CD4-positive, alpha-beta T cell treated with Interleukin-17A for 4 hours (primary cell): ENCODE measurements at places on chromosomes 11 and 22.

- no peak for DNase-seq
These were observed 13.8 kb upstream of the SPDYC start for GRCh38 chr11:65156256-65156655.

GRCh38 chr11:127632546-127632945 is 632.0 kb upstream of the KIRREL3 start:
- DNase-seq = no peak

DNA sequence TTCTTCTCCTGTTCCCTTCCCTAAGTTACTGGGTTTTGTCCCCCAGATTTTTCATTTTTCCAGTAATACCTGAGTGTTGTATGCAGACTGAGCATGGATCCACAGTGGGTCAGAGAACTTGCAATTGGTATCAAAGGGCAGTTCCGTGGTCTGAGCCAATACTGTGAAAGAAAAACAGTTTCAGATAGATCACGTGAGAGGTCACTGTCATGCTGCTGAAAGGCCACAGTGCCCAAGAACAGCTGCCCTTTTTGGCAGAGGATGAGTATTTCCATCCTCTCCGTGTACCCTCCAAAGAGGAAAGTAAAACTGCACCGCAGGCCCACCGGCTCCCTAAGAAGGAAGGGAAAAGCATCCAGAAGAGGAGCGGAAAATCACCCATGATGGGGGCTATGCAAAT is 73.0 kb upstream of the TBCEL start:
- no peak for DNase-seq

DNA sequence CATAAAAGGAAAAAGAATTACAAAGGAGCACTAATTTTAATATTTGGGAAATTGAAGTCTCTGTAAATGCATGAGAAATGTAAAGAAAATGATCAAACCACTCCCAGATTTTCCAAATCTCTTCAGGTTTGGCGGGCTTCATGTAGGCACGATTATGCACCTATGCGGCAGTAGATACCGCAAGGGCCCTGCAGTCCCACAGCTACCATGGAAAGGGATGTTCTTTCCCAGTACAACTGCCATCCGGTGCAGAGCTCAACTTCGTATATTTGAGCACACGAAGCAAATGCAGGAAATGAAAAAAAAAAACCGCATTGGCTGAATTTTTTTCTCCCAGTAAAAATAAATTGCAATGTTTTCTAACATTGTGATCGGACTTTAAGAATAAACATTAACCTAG is 1.4 kb downstream of the SLC17A6 start:
- no peak for DNase-seq

GRCh38 chr11:47148903-47149531 is 27.7 kb downstream of the ARFGAP2 start:
- no peak for DNase-seq

GRCh38 chr11:65661599-65662246 is 993 bp downstream of the RELA start:
- no peak for DNase-seq

DNA sequence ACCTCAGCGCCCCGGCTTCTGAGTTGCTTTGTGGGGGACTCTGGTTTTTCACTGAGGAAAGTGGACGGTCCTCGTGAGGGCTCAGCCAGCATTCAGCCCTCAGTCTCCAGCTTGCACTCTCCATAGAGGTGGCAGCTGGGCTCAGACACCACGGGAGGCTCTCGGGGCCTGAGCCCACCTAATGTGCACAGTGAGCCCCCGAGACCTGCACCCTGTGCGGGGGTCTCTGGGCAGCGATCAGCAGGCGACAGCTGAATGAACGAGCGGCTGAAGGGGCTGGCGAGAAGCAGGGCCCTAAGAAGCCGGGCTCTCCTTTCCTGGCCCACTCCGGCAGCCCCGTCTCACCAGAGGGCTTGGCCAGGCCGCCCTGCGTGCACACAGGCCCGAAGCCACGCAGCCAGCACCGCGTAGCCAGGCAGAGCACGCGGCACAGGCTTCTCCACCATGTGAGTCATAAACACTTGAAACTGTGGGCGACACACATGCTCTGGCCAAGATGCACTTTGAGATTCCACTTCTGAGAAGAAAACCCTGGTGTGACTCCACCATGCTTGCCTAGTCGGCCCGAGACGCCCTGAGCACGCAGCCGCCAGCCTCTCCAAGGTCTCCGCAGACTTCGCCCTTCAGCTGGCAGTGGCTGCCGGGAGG is 28.0 kb downstream of the TOLLIP start:
- no peak for DNase-seq

GRCh38 chr11:16434036-16434435 is 77.7 kb upstream of the SOX6 start:
- DNase-seq = no peak

- peak; percentile 66 for DNase-seq
These were observed 1.3 kb upstream of the PATZ1 start for GRCh38 chr22:31347251-31348008.

GRCh38 chr22:29032584-29032983 is 29.0 kb downstream of the C22orf31 start:
- DNase-seq = no peak

- no peak for DNase-seq
These were observed 26.9 kb upstream of the TXNRD2 start for GRCh38 chr22:19968450-19968891.

GRCh38 chr22:45310977-45311531 is 1.3 kb downstream of the FAM118A start:
- DNase-seq = no peak

DNA sequence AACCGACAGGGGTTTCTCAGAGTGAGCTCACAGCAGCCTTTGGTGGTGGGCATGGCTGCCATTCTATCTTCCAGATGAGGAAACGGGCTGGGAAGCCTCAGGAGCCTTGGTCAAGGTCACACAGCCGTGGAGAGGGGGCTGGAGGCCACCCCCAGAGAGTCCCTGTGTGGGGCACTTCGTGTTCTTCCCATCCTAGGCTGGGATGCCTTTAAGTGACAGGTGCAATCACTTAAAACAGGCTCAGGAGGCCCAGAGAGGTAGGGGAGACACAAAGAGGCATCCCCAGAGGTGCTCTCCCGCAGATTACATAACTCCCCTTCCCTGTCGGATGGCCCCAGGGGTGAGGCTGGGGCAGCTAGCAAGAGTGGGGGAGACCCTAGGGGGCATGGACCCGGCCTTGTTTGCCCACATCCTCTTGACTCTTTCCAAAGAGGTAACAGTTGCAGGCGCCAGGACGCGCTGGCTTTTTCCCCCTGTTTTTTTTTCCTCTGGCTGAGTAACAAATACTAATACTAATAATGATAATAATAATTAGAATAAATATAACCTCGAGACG is 17.5 kb upstream of the SHISAL1 start:
- DNase-seq = no peak

DNA sequence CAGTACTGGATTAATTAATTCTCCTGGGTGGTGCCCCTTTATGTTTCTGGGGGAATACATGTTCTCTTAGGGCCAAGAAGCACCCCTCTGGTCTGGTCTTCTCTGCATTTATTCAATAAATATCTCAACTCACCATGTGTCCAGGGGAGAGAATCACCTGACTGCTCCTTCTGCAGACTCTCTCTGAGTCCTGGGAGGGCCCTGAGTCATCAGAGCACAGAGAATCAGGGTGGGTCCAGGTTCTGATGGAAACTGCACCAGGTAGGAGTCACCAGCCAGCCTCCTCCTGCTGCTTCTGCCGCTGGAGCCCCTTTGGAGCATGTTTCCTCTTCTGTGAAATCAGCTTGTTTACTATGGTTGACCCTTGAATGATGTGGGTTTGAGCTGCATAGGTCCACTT is 107.7 kb upstream of the PLET1 start:
- no peak for DNase-seq

- peak; percentile 45 for DNase-seq
These were observed 494 bp downstream of the ZDHHC5 start for GRCh38 chr11:57668434-57668782.

DNA sequence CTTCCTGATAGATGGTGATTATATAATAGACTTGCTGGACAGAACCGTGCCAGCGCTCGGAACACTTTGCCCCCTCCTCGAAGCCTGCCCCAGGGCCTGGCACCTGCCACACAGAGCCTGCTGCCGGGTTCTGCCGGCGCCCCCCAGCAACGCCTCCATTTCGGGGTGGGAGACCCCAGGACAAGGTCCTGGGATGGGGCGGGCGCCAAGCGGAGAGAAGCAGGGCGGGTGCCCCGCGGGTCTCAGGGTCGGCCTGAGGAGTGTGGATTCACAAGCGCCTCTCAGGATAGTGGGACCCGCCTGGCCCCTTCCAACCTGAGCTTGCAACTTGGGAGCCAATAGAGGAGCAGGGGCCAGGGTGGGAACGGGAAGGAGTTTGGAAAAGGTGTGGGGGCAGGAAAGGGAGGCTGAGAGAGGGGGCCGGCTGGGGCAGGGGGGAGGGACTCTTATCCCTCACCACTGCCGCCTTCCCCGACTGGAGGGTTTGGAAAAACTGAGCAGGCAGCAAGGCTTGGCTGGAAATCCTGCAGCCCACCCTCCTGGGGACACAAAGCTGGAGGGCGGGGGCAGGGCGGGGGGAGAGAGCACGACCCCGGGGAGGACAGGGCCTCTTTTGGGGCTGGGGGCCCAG is 3.3 kb upstream of the BCL9L start:
- peak; percentile 62 for DNase-seq

DNA sequence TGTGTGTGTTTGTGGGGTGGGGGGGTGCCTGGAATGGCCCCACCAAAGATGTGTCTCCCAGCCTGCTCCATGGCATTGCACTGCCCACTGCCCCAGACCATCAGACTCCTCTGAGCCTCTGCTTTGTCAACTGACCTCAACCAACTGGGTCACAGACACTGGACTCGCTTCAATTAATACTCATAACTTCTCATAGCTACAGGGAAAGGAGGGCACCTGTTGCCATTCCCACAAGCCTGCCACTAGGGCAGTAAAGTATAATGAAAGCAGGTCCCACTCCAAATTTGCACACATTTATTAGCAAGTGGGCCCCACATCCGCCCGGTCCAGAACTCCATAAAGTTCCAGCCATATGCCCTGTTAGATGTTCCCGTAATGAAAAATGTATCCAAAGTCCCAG is 70.5 kb upstream of the PRDM11 start:
- DNase-seq = no peak

GRCh38 chr11:120810251-120810650 is 213.7 kb upstream of the TBCEL start:
- no peak for DNase-seq

- DNase-seq = no peak
These were observed 41.4 kb downstream of the SCUBE2 start for GRCh38 chr11:9049959-9050358.

GRCh38 chr11:46305295-46305694 is 27.8 kb downstream of the CREB3L1 start:
- peak; percentile 25 for DNase-seq
